ENCODE measurements at places on chromosomes 2 and 18.

GRCh38 chr2:160353166-160353565 lies 140.4 kb downstream of the RBMS1 start:
- DNase-seq, result peak; percentile 36

- DNase-seq, result no peak
Observed at GRCh38 chr2:197058777-197059300, 132.3 kb upstream of the PGAP1 start.

- no peak for DNase-seq
Observed at GRCh38 chr2:190550137-190550536, 15.6 kb upstream of the NEMP2 start.

DNA sequence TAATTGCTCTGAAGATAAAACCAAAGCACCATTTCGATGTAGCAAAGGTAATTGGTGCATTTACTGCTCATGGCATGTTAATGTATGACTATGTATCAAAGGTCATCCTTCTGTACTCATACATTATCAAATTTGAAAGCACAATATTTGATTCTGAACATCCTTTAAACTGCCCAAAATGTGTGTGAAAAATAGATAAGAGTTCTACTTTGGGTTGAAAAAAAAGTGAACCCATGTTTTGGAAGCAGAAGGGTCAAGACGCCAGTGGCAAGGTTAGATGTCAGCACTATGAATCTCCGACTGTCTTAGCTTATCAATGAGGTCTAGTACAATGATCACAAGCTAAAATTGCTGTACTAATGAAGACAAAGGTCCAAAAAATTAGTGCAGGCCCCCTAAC lies 83.1 kb downstream of the LNPK start:
- DNase-seq, result no peak

DNA sequence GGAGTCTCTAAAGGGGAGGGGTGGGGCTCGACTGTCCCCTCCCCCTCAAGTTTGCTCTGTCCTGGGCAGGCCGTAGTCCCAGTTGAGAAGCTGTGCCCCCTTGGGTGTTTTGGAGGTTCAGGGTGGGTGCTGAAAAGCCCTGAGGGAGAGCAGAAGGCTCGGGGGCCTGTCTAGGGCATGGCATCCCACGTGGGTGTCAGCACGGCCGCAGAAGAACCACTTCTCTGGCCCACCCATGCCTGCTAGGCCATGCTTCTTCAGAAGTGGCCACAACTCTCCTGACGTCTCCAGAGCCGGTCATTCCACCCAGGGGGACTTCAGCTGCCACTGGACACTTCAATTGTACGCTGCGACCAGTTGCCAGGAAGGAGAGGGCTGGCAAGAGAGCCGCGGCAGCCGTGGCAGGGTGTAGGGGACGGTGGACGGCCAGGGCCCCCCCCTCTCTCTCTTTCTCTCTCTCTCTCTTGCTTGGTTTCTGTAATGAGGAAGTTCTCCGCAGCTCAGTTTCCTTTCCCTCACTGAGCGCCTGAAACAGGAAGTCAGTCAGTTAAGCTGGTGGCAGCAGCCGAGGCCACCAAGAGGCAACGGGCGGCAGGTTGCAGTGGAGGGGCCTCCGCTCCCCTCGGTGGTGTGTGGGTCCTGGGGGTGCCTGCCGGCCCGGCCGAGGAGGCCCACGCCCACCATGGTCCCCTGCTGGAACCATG lies at the start of gene INPP5D:
TSS of gene INPP5D (plus strand) at position 546 of the 704 bp plus-strand sequence. CDS start at position 683, 137 bp downstream.
- peak; percentile 76 for DNase-seq

DNA sequence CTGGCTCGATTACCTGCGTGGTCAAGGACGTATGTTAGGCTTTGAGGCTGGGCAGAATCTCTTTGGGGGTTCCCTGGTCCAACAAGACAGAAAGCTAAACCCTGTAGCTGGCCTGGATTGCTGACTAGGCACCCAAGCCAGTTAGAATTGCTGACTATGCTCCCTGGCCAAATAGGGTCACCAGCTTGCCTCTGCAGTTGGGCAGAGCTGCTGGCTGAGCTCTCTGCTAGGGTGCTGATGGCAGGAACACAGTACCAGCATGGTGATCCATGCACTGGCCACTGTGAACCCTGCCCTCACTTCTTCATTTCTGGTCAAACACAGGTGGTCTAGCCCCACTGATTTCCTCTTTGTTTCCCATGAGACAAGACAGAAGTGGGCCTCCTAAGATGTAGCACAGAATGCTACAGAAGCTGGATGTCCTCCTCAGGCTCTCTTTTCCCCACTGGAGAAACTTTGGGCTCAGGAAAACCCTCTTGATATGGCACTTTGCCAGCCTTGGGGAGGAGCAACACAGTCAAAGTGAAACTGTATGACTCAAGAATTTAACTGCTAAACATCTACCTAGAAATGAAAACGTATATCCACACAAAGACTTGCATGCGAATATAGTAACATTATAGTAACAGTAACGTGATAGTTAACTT lies 20.8 kb downstream of the SP140L start:
- DNase-seq, result peak; percentile 26

GRCh38 chr2:101725038-101725437 lies 27.5 kb downstream of the MAP4K4 start:
- DNase-seq, result no peak

- DNase-seq, result no peak
Observed at GRCh38 chr2:209534228-209534627, 110.4 kb downstream of the MAP2 start.

GRCh38 chr2:61807036-61807757 lies 46.7 kb downstream of the FAM161A start:
- no peak for DNase-seq

DNA sequence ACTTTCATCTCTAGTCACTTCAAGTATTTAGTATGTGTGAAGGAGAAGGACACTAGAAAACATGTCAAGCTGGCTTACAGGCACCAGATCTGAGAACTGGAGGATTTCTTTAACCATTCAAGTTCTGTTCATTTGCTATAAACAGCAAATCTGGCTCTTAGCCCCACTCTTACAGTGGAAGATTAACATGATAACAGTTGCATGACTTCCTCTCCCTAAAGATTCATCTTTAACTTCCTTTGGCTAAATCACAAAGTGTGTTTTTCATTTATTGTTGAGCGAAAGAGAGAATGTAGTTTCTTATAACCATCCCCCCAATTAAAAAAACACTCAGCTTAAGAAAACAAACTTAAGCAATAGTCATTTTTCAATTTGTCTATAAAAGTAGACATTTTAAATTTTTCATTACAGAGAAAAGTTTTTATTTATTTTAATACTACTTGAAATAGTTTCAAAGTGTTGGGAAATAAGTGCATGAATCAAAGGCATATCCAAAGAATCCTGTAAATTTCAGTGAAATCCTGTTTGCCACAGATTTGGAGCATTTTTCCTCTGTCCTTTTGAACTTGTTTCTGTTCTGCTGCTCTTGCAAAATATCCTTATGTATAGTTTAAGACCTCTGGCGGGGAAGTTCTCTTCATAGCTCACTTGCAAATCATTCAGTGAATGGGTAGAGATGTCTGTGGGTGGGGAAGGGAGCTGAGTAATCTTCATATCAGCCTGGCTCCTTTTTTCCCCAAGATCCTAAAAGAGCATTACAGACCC lies 241.0 kb upstream of the RBBP8 start:
- no peak for DNase-seq

GRCh38 chr18:34841891-34842290 lies 131.8 kb downstream of the DTNA start:
- no peak for DNase-seq

All from erythroblast (primary cell).